ENCODE measurements at places on chromosomes 11 and 22. TPM values are rescaled to one million over a fixed set of nuclear protein-coding genes. Genes with fewer than 3 reads are reported as not detected.

DNA sequence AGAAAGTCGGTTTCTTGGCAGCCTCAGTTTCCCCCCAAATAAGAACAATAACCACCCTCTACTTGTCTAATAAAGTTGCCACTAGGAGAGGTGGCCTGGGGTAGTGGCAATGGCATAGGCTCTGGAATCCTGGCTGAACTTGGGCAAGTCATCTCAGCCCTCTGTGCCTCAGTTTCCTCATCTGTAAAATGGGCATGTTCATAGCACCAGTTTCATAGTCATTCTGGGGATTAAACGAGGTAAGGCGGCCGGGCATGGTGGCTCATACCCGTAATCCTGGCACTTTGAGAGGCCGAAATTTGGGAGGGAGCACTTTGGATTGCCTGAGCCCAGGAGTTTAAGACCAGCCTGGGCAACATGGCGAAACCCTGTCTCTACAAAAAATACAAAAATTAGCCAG is 63.0 kb downstream of the SGSM1 start:
- no peak for DNase-seq

GRCh38 chr11:64146036-64146955 is 19.6 kb downstream of the MACROD1 start:
- no peak for DNase-seq

GRCh38 chr11:65066315-65066714 is 8.0 kb upstream of the NAALADL1 start:
- no peak for DNase-seq

GRCh38 chr11:124640666-124641065 is 18.0 kb downstream of the TBRG1 start:
- DNase-seq, result no peak

- no peak for DNase-seq
Observed at GRCh38 chr11:119145551-119145950, 3.3 kb upstream of the ABCG4 start.

- DNase-seq, result no peak
Observed at GRCh38 chr11:10694486-10695239, 1.1 kb upstream of the IRAG1 start.

GRCh38 chr22:50072167-50072555 is 13.1 kb downstream of the MLC1 start:
- DNase-seq, result no peak

GRCh38 chr11:129040934-129041333 is 98.3 kb upstream of the TP53AIP1 start:
- no peak for DNase-seq

GRCh38 chr11:102518296-102519094 is 12.1 kb downstream of the MMP7 start:
- no peak for DNase-seq

GRCh38 chr11:5591613-5592012 is 4.8 kb upstream of the TRIM6 start:
- no peak for DNase-seq

DNA sequence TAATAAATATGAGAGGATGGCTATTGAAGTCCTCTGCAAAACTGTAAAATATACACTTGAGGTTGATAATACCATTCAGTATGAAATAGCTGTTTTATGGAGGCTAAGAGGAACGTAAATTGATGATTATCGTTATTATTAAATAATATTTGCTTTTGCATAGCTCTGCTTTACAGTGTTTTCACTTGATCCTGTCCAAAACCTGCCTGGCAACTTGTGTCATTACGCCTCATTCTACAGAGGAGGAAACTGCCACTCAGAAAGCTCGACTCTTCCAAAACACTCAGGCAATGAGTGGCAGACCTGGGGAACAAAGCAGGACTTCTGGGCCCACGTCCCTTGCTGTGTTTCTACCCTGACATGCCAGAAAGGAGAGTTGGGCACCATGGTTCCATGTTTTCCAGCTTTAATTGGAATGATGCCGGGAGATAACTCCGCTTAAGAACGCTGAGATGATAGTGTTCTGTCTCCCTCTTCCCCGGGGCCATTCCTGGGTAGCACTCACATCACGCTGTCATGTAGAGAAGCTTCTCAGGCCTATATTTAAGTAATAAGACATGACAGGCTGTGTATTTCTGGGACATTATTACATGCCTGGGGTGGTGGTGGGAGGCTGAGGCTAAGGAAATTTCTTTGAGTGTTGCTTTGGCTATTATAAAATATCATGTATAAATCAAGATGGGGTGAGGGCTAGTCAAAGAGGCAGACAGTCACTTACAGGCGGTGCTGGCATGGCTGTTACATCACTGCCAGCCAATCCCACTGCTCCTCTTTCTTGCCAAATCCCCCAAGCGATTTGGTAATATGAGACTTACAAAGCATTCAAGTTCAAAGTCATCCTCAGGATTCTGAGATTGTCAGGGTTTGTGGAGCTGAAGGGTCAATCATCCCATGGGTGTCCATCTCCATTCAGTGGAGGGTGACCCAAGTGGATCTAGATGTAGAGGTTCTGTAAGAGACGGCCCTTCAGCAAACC is 501.7 kb downstream of the INSC start:
- peak; percentile 40 for DNase-seq

GRCh38 chr22:19998232-19998951 is 18.2 kb downstream of the ARVCF start:
- DNase-seq, result no peak

DNA sequence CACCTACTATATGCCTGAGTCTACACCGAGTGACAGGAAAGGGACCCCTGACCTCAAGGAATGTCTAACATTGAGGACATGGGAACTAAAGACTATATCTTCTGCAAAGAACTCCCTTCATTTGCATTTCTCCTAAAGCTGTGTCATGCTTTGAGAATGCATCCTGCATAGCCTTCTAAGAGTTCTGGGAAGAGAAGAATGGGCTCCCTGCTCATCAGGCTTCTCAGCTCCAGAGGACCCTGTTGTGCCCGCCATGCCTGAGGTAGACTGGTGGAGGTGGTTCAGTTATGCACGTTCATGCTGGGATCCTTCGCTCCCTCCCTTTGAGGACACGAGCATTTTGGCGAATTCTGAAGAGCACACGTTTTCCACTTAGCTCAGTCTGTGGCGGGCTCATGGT is 63.3 kb downstream of the GRIK4 start:
- DNase-seq, result no peak

DNA sequence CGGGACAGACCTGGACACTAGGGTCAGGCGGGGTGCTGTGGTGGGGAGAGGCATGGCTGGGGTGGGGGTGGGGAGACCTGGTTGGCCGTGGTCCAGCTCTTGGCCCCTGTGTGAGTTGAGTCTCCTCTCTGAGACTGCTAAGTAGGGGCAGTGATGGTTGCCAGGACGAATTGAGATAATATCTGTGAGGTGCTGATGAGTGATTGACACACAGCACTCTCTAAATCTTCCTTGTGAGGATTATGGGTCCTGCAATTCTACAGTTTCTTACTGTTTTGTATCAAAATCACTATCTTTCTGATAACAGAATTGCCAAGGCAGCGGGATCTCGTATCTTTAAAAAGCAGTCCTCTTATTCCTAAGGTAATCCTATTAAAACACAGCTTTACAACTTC is 3.9 kb downstream of the FADD start:
- DNase-seq, result no peak

DNA sequence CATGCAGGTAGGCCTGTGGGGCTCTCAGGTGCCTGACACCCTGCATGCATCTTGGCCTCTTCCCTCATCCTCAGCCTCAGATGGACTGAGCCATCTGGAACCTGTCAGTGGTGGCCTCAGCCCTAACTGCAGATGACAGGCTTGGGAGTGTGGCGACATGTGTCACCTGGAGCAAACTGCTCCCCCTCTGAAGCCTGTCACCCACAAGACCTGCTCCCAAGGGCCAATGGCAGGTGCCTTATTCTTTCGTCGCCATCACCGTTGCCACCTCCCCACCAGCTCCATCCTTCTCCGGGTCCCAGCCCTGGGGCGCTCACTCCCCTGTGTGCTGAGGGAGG is 3.6 kb upstream of the SEPTIN5 start:
- no peak for DNase-seq

DNA sequence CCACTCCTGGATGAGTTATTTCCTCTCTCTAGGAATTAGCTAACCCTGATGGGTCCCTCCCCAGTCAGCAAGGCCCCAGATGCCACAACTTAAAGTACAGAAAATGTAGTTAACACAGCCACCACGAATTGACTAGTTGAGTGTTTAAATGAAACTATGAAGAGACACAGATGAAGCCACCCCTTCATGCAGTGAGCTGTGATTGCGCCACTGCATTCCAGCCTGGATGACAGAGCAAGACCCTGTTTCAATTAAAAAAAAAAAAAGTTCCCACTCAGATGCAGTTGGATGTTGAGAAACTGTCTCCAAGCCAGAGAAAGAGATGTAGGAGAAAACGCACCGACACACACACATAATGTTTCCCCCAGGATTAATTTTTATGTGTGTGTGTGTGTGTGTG is 53.3 kb downstream of the SCN3B start:
- DNase-seq, result no peak

GRCh38 chr11:111213256-111213655 is 32.3 kb upstream of the POU2AF2 start:
- DNase-seq, result no peak

GRCh38 chr11:67452141-67452952 is at the start of gene GPR152:
GPR152 (minus strand) TSS chr11:67452729; CDS start chr11:67452724, 5 bp downstream.
- no peak for DNase-seq

DNA sequence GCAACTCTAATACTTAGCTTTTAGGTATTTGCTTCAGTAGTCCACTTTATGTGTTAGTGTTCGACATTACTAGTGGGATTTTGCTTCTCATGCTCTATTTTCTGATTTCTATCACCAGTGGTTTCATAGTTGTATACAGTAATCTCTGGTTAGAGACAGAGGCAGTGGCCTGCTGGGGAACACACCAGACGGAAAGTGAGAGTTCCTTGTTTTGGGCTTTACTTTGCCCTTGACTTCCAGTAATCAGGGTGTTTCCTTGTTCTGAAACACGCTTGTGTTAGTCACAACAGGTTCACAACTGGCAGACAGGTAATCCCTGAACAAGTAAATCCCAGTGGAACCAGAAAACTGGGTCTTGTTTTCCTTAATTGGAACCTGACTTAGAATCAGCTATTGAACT is 56.0 kb downstream of the PACS1 start:
- DNase-seq, result no peak

DNA sequence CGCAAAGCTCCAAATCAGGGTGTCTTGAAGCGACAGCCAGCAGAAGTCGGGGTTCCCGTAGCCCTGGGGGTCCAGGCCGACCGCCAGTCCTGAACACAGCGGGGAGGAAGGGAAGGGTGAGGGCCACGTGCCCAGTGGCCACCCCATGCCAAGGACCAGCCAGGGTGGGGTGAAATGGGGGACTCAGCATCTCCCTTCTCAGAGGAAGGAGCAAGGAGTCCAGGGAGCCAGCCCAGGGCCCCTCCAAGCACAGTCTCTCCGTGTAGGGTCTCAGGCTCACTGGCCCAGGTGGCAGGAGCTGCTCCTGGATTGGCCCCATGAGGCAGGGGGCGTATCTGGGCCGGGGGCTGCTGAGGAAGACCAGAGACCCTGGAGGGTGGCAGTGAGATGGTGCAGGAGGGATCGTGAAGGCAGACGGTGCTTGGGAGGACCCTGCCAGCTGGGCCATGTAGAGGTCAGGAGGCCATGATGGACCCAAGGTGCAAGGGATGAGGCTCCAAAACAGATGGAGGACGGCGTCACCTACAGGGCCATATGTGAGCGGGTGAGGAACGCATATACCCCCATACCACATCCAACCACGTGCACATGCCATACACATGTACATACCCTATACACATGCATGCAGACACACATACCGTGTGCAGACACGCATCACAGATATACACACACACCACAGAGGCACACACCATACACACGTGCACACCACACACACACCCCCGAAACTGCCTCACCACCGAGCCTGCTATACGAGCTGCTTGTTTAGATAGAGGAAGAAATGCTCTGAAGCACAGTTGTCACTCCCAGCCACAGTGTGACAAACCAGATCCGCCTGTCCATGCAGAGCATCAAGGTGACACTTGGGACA is 34.4 kb downstream of the TRMU start:
- no peak for DNase-seq

DNA sequence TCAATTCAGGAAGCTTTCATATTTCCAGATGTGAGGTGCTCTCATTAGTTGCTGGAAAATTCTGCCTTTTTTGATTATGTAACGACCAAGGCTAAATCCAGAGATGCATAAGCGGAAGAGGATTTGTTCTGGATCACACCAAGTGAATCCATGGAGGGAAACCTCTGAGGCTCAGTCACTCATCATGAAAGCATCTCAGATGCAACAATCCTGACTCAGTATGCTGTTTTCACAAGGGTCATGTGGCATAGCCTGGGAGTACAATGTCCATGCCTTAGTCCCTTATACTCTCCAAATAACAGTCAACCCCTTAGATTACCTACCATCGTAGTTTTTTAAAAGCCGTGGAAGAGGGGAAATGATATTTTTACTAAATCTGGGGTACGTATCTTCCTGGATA is 445.6 kb downstream of the NTM start:
- no peak for DNase-seq

GRCh38 chr22:41524809-41525449 is 19.3 kb downstream of the POLR3H start:
- DNase-seq, result no peak

Gene AIP
- total RNA-seq, result 63.7 TPM

Gene MYO18B
- 7.1 TPM for total RNA-seq

Gene RGL4
- not detected for total RNA-seq

Gene VPREB3
- not detected for total RNA-seq

Gene NRGN
- total RNA-seq, result 1.2 TPM

Measured in prostate gland (tissue), 2 donors.